ENCODE measurements at places on chromosomes 13 and 19. TPM values are rescaled to one million over a fixed set of nuclear protein-coding genes. Genes with fewer than 3 reads are reported as not detected.

DNA sequence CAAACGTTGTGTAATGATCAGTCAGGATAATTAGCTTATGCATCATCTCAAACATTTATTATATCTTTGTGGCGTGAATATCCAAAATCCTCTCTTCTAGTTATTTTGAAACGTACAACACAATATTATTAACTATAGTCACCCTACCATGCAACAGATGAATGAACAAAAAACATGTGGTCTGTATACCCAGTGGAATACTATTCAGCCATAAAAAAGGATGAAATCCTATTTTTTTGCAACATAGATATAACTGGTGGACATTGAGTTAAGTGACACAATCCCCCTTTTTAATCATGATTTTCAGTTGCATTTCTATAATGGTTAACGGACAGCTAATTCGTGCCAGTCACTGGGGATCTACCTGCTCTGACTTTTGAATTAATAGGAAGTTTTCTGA is 145.6 kb downstream of the SOX1 start:
- DNase-seq, result no peak

DNA sequence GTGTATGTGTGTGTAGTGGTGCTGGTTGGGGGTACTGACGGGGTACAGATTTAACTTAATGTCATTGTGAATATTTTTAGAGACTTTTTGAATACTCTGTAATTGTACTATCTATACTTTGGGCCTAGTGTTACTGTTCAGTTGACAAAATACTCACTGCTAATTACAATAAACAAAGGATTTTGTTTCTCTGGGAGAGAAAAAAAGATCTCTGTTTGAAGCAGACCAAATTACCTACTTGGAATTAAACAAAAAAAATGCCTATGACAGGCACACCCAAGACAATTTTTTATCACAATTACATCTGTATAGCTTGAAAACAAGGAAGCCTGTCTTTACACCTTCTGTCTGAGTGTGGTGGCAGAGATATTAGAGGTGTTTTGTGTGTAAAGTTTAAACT is 45.1 kb downstream of the OLFM4 start:
- no peak for DNase-seq

GRCh38 chr13:100434010-100434763 is 154.4 kb downstream of the GGACT start:
- no peak for DNase-seq

DNA sequence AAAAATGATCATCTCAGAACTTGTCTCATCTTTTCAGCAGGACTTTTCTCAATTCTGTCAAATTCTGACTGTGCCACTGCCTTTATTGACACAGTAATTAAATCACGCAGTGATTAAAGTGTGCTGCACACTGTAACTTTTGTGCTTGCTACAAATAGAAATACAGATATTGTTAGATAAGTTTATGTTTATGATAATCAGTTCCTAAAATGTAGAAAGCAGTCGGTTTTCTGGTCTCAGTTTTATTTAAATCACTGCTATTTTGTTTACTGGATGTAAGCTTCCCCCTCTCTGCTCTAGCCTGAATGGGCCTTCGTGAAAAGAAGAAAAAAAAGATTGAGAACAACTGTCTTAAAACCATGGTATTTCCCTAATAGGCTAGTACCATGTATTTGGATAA is 258.8 kb upstream of the STARD13 start:
- no peak for DNase-seq

GRCh38 chr19:6739390-6739882 is at the start of gene TRIP10:
TRIP10 (plus strand) TSS chr19:6739680; CDS start chr19:6739762, 82 bp downstream.
- peak; percentile 88 for DNase-seq

COX7A1 gene
- total RNA-seq, result 66.7 TPM

DNA sequence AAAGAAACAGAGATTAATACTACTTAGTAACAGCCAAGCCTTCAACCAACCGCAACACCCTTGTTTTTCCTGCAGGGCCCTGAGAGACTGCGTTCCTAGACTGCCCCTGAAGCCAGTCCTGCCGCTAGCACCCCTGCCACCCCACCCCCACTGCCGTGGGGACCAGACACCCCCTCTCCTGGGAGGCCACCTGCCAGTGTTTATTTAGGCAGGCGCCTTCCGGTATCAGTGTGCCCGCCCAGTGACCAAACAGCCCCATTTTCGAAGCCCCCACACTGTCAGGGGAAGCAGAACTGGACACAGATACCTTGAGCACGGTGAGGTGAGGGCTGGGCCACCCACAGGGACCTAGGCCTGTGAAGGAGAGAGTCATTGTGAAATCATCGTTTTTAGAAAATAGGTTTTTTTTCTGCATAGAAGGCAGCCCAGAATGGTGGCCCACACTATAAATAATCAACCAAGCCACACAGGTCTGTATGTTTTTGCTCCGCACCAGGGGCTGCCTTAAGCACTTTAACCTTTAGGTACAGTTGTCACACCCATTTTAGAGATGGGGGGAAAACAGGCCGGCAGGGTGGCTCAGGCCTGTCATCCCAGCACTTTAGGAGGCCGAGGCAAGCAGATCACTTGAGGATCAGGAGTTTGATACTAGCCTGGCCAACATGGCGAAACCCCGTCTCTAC is 3.5 kb upstream of the TLE5 start:
- DNase-seq, result no peak

ZNF561 gene
- 80.3 TPM for total RNA-seq

DNA sequence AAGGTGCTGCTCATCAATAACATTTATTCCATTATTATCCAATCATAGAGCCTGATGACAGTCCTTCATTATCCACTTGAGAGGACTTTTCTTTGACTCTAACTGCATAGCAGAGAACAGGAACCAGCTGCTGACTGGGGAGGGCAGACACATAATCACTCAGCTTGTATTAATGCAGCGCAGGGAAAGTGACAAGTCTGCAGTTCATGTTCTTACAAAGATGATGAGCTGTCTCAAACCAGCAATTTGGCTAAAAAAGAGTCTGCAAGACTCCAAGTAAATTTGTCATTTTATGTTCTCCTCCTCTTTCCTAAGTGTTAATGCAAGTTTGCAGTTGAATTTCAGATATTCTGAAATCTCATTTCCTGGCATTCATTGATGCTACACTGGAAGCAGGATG is 40.0 kb upstream of the CBY2 start:
- no peak for DNase-seq

GRCh38 chr13:61358599-61358998 is 57.0 kb downstream of the PCDH20 start:
- no peak for DNase-seq

GRCh38 chr13:49110913-49111170 is 109.3 kb upstream of the MLNR start:
- DNase-seq, result no peak

TSSK6 gene
- total RNA-seq, result 3.4 TPM

DNA sequence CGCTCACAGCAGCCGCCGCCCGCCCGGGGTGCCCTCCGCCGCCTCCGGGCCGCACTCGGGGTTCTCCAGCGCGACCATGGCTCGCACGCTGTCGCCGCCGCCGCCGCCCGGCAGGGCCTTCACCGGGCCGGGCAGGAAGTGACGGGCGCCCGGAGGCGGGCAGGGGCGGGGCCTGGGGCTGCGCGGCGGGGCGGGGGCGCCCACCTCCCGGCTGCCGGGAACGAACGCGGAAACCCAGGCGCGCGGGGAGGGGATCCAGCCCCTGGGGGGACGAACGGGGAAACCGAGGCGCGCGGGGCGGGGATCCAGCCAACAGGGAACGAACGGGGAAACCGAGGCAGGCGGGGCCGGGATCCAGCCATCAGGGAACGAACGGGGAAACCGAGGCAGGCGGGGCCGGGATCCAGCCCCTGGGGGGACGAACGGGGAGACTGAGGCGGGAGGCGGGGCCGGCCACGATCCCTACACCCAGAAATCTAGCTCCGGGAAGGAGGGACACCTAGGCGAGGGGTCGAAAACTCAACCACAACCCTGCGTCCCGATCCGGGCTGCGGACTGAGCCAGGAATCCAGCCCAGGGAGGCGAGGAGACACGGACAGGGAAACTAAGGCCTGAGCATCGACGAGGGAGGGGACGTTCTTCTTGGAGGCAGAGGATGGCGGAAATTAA is at the start of gene R3HDM4:
Gene R3HDM4 (minus strand): TSS at position 140 of the 669 bp plus-strand sequence. CDS start 62 bp downstream, at position 78.
- peak; percentile 85 for DNase-seq

DNA sequence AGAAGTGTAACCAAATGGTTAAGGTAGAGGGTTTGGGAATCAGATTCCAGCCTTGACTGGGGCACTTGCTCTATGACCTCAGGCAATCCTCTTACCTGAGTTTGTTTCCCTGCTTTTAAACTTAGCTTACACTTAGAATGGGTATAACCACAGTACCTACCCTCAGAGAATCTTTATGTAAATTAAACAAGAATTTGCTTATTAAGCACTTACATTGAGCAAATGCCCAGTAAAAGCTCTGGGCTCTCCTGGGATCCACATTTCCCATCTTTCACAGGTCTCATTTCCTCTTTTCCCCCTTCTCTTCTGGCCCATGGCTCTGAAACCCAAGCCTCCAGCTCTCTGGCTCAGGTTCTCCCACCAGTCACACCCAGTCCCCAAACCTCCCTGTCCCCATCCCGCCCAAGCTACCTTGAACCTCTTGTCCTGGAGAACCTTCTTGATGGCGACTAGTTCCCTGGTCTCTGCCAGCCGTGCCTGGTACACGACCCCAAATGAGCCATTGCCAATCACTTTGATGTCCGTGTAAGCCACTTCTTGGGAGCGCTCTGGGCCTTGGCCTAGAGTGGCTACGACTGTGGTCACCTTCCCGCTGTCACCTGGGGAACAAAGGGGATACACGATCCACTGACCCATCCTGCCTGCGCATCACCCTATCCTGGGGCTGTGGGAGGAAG is 2.7 kb downstream of the GSK3A start:
- DNase-seq, result no peak

DNA sequence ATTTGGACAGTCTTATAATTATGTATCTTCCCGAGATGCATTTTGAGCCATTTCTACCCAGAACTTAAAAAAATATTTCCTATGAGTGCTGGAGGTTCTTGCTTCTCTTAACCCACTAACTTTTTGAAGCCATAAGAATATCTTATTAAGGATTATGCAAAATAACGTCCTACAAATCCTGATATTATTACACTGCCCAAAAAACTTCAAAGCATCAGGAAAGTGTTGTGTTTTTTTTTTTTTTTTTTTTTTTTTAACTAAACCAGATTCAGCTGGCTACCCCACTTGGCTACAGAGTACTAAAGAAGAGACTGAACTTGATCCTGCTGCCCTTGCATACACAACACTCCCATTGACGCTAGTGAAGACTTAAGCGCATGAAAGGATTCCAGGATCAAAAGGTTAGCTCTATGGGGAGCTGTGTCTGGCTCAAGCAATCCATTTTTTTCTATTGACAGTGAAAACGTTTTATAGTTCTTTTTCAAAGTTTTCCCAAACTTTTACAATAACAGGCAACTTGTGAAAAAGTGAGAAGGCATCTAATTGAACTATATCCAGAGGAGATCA is 141.4 kb downstream of the KCNRG start:
- DNase-seq, result no peak

MEX3D gene
- 21.7 TPM for total RNA-seq

GRCh38 chr13:80501556-80501955 is 160.6 kb upstream of the SPRY2 start:
- no peak for DNase-seq

FGF14 gene
- total RNA-seq, result 0.68 TPM

GRCh38 chr13:113040597-113041292 is 64.8 kb upstream of the F7 start:
- DNase-seq, result no peak

DNA sequence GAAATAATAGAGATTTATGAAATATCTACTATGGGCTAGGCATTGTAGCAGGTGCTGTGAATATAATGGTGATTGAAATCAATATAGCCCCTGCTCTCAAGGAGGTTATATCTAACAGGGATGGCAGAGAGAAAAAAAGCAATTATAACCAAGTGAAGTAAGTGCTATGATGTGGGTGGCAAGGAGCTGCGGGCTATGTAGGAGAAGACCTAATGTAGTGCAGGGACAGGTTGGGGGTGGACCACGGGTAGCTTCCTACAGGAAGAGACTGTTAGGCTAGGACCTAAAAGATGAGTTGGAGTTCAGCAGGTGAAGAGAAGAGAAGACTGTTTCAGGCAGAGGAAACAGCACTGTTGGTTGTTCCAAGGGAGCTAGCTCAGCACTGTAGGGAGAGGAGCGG is 311.0 kb downstream of the KCNRG start:
- no peak for DNase-seq

DCLK1 gene
- total RNA-seq, result 13.5 TPM

ZFR2 gene
- total RNA-seq, result 0.91 TPM

APOC4 gene
- total RNA-seq, result not detected

GRCh38 chr13:31001647-31002046 is 69.2 kb downstream of the TEX26 start:
- DNase-seq, result no peak

- DNase-seq, result no peak
Observed at GRCh38 chr13:85236413-85236812, 562.8 kb downstream of the SLITRK6 start.

- no peak for DNase-seq
Observed at GRCh38 chr19:7926021-7926726, at the start of gene CTXN1. CTXN1 (minus strand) TSS chr19:7926135; CDS start chr19:7925538, 597 bp downstream.

DNA sequence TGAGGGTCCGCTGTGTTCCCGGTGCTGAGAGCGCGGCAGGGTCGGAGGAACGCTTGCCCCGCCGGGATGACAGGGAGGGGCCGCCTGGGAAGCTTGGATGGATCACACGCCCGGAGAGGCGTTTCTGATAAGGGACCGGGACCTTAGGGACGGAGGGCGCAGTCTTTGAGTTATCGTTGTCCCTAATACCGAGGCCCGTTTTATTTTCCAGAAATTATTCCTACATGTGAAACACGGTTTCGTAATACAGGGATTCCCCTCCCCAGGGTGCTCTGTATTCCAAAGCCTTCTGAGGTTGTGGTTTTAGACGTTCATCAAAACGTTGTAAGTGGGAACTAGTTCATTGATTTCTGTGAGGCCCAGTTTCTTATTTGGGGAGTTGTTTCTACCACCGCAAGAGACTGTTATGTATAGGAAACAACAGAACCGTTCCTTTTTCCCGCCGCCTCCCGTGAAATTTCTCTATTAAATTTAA is 752 bp downstream of the PDCD5 start:
- DNase-seq, result no peak

SYT5 gene
- not detected for total RNA-seq

GRCh38 chr19:53960886-53961285 is 1.9 kb upstream of the CACNG8 start:
- no peak for DNase-seq

DNA sequence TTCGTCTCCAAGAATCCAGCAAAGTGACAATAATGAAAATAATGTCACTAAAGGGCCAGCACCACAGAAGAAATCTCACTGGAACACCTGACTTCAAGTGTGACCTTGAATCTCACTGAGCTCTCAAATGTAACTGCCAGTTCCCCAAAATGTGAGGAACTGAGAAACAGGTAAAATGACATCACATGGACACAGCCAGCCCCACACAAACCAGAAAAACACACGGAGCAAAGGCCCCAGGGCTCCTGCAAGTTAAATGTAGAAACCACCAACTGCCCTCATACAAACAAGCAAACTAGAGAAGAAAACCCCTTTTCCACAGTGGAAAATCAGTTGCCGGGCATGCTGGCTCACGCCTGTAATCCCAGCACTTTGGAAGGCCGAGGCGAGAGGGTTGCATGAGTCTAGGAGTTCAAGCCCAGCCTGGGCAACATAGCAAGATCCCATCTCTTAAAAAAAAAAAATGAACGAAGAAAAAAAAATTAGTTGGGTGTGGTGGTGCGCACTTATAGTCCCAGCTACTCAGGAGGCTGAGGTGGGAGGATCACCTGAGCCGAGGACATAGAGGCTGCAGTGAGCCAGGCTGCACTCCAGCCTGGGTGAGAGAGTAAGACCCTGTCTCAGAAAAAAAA is 8.7 kb upstream of the KANK2 start:
- no peak for DNase-seq

ZNF534 gene
- not detected for total RNA-seq

Data from ureter (tissue), 1 donor.